ENCODE measurements at places on chromosomes 4 and X. TPM values are rescaled to one million over a fixed set of nuclear protein-coding genes. Genes with fewer than 3 reads are reported as not detected.

OPHN1 gene
- 2.5 TPM for total RNA-seq

NOCT gene
- total RNA-seq: 16.5 TPM

SLC25A31 gene
- total RNA-seq: not detected

NR0B1 gene
- not detected for total RNA-seq

Measured in hair follicular keratinocyte (primary cell).